Kidney glomerular epithelial cell (primary cell): ENCODE measurements at places on chromosomes 2 and 18.
A peak's percentile ranks its signal among the peaks of the same experiment; 100 is the strongest.

- DNase-seq: no peak
Observed at GRCh38 chr2:69100220-69100723, 87.3 kb downstream of the ANTXR1 start.

DNA sequence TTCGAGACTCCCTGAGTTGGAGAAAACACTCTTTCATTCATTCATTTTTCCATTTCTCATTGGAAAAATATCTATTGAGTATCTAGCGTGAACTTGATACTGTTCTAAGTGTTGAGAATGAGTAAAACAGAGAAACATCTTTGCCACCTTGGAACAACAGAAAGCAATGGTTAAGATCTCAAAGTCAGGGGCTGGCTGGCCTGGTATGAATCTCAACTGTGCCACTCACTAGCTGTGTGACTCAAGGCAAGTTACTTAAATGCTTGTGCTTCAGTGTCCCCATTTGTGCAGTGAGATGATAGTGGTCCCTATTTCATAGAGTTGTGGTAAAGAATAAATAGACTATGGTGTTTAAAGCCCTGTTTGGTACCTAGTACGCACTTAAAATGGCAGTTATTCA lies 415.2 kb downstream of the NBAS start:
- DNase-seq: no peak

- no peak for DNase-seq
Observed at GRCh38 chr2:142868229-142868762, 9.2 kb upstream of the KYNU start.

DNA sequence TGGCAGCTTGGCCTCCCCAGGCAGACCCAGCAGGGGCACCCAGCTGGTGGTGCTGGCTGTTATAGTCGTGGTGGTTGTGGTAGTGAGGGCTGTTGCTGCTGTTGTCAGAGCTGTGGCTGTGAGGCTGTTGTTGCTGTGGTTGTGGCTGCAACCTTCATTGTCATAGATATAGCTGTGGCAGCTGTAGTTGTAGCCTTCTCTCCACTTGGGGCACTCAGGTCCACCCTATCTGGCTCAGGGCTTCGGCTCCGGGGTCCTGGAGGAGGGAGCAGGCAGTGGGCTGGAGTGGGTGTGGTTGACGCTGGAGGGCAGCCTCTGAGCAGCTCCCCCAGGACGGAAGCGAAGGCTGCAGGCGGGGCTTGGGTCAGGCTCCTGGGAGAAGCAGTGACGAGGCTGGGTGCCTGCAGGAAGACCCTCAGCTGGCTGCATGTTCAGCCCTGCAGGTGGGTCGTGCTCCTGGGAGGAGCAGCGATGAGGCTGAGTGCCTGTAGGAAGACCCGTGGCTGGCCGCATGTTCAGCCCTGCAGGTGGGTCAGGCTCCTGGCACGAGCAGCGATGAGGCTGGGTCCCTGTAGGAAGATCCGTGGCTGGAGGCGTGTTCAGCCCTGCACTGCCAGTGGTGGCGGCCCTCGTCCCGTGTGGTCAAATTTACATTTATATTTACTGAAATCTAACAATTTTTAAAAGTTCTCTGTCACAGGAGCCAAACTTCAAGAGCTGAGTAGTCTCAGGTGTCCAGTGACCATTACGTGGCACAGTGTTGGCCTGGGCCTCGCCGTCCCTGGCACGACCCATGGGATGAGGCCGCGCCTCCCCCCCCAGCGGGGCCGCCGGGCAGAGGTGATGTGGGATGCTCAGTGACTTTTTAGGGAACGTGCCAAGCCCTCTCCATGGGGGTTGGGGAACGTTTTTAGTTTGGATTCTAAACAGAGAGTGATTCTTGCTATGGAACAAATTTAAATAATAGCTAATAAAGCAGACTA lies 79.2 kb upstream of the PXDN start:
- DNase-seq: no peak

DNA sequence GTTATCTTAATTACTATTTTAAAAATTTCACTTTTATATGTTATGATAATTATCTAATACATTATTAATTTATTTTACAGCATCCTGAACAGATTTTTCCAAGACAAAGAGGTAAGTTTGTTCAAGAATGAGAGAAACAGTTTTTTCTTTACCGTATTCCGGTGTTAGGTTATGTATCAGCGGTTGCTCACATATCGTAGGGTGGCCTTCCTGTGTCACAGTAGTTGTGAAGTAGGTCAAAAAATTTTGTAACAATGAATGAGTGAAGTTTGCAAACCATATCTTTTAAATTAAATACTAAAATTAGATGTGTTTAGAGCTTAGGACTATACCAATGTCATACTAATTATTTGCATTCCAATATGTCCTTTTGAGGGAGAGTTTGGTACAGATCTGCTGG lies 33.5 kb downstream of the MRPS9 start:
- DNase-seq: no peak

DNA sequence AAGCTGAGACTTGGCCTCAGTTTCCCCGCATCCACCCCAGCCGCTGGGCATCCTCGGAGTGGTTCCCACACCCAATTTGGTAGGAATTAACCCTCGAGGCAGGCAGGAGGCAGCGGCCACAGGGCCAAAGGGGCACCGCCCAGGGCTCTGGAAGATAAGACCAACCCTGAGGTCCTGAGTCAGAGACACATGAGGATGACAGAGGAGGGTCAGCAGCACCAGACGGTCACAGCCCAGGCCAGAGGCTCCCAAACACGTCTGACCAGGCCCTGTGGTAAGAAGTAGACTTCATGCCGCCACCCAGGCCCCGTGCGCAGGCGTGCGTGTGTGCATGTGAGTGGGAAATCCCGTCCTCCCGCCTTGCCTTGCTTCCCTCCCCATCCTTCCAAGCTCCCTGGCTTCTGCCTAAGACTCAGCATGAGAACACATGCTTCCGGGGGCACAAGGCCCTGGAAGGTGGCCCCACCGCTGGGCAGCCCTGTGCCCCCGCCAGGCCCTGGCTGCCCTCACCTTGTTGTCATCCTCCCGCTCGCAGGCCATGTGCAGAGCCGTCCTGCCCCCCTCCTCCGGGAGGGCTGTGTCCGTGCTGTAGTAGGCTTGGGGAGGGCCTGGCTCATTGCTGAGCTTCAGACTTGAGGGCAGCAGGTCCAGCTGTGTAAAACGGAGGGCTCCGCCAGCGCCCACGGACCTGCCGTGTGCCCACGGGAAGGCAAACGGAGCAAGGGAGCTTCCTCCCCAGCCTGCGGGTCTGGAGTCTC lies 46.3 kb downstream of the ANKMY1 start:
- no peak for DNase-seq

- DNase-seq: peak; percentile 21
Observed at GRCh38 chr2:225598897-225599296, 199.4 kb downstream of the NYAP2 start.

GRCh38 chr18:55999641-56000040 lies 411.6 kb upstream of the TCF4 start:
- no peak for DNase-seq

DNA sequence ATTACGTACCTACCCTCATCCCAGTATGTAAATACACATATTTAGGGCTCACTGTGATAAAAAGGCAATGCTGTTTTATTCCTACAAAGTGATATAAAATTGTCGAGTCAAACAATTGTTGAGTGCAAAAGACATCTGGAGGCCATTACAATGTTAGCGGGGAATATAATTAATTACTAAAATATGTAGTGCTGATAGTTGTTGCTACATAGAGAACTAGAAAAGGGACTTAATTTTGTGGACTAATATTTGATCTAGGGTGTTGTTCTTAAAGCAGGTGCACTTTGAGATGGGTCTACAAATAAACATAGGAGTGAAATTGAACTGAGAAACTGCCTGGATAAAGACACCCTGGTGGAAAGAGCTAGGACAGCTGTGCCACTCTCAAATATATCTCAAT lies 300.1 kb downstream of the NOL4 start:
- DNase-seq: no peak

DNA sequence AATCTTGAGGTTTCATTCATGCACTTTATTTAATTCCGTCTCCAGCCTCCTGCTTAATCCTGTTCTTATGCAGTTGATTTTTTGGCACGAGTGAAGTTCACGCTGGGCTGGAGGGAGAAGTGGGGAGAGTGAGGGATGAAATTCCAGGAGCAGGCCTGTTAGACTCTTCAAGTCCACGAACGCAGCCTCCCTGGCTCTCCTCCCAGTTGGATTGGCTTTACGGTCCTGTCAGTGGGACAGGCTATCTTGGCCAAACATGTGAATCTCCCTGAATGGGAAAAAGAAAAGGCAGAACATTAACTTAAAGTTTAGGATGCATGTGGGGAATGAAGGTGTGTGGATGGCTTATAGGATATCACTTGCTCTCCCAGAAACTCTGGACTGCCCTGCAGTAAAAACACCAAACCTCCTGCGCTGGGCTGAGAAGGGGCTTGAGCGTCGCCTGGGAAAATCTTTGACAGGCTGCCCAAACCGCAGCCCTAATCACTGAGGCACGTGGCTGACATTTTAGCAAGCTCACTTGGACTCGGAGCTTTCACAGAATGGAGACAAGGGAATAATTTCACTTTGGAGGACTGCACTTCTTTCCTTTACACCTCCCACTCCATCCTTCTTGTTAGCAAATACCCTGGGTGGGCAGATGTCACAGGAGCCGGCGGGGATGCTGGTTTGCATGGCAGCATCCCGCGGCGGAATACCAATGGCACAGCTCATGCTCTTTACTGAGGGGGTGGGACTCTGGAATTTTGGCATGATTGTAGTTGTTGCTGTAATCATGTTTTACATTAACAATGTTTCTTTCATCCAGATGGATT lies 93.9 kb downstream of the ACKR3 start:
- DNase-seq: no peak

GRCh38 chr18:58339890-58340289 lies 289.0 kb downstream of the ALPK2 start:
- DNase-seq: no peak

GRCh38 chr2:183927406-183928325 lies 670.7 kb upstream of the ZNF804A start:
- no peak for DNase-seq
